ENCODE measurements at places on chromosomes 3 and 15. TPM values are rescaled to one million over a fixed set of nuclear protein-coding genes. Genes with fewer than 3 reads are reported as not detected.

GRCh38 chr3:169241991-169242707, 421.4 kb downstream of the MECOM start:
- peak; percentile 30 for DNase-seq

DNA sequence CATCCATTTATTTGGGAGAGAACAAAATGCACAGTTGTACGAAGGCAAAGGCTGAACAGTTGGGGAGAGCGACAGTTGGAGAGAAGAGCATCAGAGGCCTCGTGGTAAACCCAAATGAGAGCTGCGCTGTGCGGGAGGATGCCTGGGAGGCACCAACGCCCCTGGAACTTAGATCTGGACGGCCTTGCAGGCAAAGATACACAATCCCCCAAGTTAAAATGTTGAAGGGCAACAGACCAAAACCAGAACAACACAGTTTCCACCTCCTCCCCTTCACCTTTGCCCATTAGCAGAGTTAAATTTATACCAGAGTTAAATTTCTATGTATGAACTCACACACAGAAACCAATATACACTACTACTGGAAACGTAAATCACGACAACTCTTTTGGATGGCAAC, 339.6 kb downstream of the RORA start:
- DNase-seq: no peak

DNA sequence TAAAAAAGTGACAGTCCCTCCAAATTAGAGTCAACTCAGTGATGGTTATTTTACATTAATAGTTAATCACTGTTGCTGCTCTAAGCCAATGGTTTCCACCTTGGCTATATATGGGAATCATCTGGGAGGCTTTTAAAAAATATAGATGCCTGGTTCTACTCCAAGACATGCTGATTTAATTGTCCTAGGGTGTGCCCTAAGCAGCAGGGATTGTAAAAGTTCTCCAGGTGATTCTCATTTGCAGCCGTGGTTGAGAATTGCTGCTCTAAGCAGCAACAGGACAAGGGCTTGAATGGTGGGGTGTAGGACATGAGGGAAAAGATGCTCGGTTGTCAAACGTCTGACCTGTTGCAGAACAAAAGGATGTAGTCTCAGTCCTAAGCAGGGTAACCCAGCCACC, 405.1 kb upstream of the MCTP2 start:
- DNase-seq: no peak

DNA sequence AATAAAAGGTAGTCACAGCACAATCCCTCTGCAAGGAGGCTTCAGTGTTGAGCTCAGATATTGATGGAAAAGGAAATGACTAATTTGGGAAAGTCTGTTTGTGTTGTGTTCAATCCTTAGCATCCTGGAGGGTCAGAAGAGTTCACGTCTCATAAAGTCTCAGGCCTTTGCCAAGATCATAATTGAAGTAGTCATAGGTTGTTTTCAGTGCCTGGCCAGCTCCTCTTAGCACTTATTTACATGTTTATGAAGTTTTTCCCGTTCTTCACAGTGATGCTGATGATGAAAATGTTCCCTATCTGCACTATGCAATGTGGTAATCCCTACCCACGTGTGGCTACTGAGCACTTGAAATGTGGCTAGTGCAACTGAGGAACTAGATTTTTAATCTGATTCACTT, 61.6 kb upstream of the TGFBR2 start:
- peak; percentile 94 for DNase-seq

DNA sequence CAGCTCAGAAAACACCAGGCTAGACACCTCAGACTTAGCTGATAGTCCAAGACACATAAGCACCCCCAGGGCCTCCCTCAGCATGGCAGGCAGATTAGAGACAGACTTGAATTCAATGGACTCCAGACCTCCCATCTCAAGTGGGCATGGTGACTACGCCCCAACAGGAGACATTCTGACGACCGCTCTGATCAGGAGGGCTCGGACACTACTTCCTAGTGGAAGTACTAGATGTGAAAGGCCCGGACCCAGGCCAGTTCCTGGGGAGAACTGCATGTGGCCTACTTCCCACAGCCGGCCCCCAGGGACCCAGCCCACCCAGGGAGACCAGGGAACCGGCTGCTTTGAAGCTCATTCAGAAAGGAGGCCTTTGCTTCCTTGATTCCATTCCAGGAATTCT, 16.9 kb downstream of the POC1A start:
- no peak for DNase-seq

DNA sequence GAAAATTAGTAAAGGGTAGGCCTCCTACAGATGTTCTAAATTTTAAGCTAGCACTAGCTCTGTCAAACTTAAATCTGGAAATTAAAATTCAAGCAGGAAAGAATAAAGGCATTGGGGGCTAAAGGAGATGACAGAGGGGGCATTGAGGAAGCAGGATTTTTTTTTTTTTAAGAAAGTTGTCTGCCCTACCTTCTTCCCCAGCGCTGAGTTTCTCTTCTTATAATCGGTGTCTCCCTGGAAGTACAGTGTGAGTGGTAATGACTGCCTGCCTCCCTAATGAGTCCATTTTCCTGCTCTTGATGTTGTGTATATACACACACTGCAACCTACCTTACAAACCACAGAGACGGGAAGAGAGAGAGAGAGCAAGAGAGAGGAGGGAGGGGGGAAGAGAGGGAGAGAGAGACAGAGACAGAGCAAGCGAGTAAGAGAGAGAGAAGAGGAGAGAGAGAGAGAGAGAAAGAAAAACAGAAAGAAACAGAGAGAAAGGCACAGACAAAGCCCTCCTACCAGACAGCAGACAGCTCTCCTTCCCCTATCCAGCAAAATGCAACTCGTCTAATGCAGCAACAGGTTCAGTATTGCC, 47.0 kb downstream of the ZBTB20 start:
- DNase-seq: peak; percentile 62

GRCh38 chr3:65029130-65029529, 341.3 kb upstream of the ADAMTS9 start:
- no peak for DNase-seq

The PARP3 gene
- 19.7 TPM for total RNA-seq

GRCh38 chr3:143970773-143971358, 757 bp upstream of the DIPK2A start:
- peak; percentile 37 for DNase-seq

DNA sequence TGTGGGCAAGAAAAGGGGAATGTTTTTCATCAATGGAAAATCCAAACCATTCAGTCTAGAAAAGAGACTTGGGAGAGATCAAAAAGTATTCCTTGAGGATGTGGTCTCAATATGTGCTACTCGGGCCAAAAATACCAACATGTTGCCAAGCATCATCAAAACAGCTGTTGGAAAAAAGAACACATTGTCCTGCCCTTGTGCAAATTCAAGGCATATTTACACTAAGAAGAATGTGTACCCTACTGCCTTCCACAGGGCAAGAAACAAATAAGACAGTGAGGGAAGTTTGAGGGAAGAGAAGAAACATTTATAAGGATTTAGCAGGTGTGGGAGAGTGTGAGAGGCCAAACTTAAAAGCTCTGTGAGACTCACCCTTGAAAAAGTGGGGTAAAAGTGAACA, 252.1 kb downstream of the NTRK3 start:
- DNase-seq: no peak

The GUCA1C gene
- total RNA-seq: not detected

The MBD4 gene
- total RNA-seq: 35.8 TPM

The RAD54L2 gene
- total RNA-seq: 33.2 TPM

The PCLAF gene
- total RNA-seq: 7.7 TPM

GRCh38 chr15:49902685-49903501, 216.1 kb downstream of the ATP8B4 start:
- DNase-seq: peak; percentile 60

DNA sequence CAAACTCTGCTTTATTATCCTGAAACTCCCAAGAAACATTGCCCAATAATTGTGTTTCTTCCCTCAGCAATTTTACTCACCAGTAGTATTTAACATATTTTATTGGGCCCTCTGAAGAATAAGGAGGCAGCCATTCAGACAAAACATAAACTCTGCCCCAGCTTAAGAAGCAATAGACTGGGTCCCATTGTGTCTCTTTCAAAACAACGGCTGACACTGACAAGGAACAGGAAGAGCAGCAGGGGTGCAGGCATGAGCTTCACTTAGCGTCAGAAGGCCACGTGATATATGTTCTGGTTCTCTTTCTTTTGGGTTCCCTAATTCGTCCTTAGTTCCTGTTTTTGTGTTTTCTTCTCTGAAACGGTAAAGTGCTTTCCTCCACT, 242.3 kb downstream of the FHIT start:
- DNase-seq: no peak

Data from mammary epithelial cell (primary cell).